RWPE2 (cell line): ENCODE measurements at places on chromosomes 12 and 14.

DNA sequence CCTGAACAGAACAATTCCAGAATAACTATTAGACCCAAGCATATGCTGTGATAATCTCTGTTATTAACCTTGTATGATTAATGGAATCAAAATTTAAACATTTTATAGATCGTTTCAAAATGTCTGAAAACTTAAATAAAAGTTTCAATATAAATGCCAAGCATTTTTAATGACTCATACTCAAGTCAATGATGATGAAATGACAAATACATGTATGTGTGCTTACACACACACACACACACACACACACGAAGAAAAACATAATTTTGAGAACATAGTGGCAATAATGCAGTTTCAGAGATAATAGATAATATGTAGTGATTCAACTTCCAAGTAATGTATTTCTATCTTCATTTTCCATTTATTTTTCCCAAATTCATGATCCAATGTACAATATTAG, 384.9 kb upstream of the FOXG1 start:
- no peak for DNase-seq

GRCh38 chr14:64410084-64410774, 22.1 kb downstream of the MTHFD1 start:
- DNase-seq: no peak

- no peak for DNase-seq
Measured at GRCh38 chr14:94406910-94407309, 18.5 kb upstream of the SERPINA1 start.

DNA sequence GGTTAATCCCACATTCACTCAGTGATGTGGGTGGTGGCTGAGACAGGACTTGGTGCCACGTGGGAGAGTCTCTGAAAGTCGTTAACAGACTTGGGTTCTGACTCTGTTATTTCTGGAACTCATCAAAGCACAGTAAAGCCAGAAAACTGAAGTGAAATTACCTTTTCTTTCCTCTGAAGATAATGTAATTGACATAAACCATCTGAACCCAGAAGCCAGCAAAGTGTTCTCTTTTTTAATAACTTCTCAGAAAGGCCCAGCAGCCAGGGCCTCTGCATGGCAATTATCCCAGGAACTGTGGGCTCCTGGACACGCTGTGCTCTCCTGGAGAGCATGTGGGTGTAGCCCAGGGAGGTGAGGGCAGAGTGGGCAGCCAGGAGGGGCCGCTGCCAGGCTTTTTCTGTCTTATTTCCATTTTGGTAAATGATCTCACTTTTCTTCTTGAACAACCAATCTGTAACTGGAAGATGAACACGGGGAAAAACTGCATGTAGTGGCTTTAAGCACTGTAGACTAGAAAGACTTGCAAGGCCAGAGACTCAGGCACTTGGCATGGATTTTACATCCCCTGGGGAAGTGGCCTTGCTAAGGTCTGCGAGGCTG, 444.1 kb upstream of the TMEM132C start:
- no peak for DNase-seq

- DNase-seq: no peak
Measured at GRCh38 chr12:94831081-94831751, 172.3 kb downstream of the NDUFA12 start.
